ENCODE measurements at places on chromosomes 3 and 15. TPM values are rescaled to one million over a fixed set of nuclear protein-coding genes. Genes with fewer than 3 reads are reported as not detected.

GRCh38 chr15:41594801-41595746, 36.1 kb downstream of the TYRO3 start:
- H3K4me1 ChIP-seq = no peaks in the 10 kb centered on the region
- H3K36me3 ChIP-seq = no peaks in the 10 kb centered on the region
- H3K4me3 ChIP-seq = no peak overlapping the region
- no peak overlapping the region for H3K27ac ChIP-seq

DNA sequence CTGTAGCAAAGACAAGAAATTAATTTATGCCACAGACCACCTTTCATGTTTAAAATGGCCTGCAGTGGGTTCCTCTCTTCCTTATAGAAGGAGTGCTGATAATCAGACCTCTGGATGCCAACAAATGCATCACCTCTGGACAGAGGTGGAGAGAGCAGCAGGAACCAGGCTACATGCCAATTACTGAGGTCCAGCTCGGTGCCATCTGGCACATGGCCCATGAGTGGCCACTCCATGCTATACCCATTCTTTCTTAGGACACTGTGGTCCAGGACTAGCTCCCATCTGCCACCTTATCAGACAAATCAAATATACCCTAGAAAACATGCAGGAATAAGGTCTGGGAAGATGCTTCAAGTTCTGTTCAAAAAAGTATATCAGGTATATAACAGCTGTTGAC, 60.7 kb downstream of the TBC1D2B start:
- DNase-seq = no peak
- H3K4me3 ChIP-seq = no peak overlapping the region
- peaks cover 69% of the 10 kb centered on the region for H3K36me3 ChIP-seq
- H3K4me1 ChIP-seq = no peaks in the 10 kb centered on the region
- H3K27me3 ChIP-seq = no peaks in the 10 kb centered on the region

NPAP1 gene
- not detected for polyA plus RNA-seq

- H3K4me1 ChIP-seq = no peaks in the 10 kb centered on the region
- no peaks in the 10 kb centered on the region for H3K36me3 ChIP-seq
- no peak for DNase-seq
Measured at GRCh38 chr3:114760679-114761078, 386.4 kb downstream of the ZBTB20 start.

DNA sequence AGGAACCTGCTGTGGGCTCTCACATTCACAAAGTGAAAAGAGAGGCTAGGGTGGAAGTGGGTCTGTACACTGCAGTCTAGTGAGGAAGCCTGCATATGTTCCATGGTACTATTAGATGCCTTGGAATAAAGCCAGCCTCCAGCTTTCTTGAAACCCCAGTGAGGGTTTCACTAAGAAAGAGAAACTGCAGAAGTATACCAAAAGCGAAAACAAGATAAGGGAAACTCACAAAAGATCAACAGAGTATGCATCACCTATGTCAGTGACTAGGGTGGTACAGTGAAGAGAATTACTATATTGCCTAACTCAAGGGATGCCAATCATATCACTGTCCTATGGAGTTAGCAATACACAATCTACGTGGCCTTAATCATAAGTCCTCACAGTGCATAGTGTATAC, 212.5 kb upstream of the GADL1 start:
- no peaks in the 10 kb centered on the region for H3K36me3 ChIP-seq
- H3K27me3 ChIP-seq = no peaks in the 10 kb centered on the region
- H3K4me3 ChIP-seq = no peak overlapping the region
- no peak for DNase-seq

DNA sequence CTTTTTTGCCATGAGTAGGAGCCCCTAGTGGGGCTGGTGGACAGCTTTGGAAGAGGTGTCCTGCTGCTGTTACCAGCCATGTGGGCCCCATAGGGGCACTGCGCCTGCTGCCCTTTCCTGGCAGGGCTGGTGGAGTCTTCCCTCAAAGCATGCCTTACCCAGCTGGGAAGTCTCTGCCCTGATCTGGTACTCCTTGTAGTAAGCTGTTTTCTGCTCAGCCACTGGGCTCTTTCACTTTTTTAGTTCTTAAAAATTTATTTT, 26.2 kb downstream of the HMCES start:
- peaks cover 8% of the 10 kb centered on the region for H3K4me1 ChIP-seq
- H3K4me3 ChIP-seq = no peak overlapping the region
- no peak for DNase-seq
- H3K36me3 ChIP-seq = peaks cover 54% of the 10 kb centered on the region

DNA sequence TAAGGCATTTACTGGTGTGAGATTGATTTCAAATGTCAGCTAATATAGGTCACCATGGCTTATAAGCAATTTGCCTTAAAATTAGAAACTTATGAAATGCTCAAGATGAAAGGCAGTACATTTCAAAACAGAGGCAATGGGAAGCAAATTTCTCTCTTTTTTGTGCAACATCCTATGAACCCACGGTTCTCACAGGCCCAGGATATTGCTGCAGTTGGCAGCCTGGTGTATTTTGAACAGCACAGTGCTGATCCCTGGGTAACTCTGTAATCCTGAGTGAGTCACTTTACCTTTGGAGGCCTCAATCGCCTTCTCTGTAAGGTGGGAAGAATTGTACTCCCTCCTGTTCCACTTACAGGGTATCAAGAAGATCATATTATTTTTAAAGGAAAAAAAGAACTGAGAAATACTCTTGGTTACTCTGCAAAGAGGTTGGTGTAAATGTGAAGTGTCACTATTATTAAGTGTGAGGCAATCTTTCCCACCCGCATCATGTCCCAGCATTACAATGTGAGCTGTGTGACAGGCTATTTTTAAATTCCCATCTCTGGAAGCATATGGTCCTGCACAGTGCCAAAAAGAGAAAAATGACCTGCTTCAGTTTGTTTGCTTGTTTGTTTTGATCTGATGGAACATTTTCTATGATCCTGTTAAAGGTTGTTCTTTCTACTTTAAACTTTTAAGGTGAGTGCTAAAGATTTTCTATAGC, 190.1 kb upstream of the LPP start:
- peaks cover 4% of the 10 kb centered on the region for H3K4me1 ChIP-seq
- no peak overlapping the region for H3K4me3 ChIP-seq
- H3K36me3 ChIP-seq = no peaks in the 10 kb centered on the region
- no peaks in the 10 kb centered on the region for H3K27me3 ChIP-seq

DNA sequence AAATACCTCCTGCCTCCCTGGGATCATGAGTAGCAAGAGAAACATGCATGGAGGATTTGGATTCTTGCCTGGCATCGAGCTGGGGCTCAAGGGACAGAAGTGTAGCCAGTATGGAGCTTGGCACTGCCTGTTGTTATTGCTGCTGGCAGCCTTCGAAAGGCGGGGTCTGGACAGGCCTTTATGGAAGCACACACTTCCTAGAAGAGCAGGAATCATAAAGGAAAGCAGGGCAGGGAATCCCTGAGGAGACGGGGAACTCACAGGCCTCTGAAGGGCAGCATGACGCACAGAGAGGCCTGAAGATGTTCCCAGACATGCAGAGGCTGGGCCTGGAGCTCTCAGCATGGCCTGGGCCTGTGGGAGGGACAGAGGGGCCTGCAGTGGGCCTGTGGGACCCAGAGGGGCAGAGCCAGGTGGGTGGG, 18.6 kb upstream of the SLC41A3 start:
- no peaks in the 10 kb centered on the region for H3K4me1 ChIP-seq
- no peak for DNase-seq
- H3K4me3 ChIP-seq = no peak overlapping the region
- H3K27ac ChIP-seq = no peak overlapping the region

DNA sequence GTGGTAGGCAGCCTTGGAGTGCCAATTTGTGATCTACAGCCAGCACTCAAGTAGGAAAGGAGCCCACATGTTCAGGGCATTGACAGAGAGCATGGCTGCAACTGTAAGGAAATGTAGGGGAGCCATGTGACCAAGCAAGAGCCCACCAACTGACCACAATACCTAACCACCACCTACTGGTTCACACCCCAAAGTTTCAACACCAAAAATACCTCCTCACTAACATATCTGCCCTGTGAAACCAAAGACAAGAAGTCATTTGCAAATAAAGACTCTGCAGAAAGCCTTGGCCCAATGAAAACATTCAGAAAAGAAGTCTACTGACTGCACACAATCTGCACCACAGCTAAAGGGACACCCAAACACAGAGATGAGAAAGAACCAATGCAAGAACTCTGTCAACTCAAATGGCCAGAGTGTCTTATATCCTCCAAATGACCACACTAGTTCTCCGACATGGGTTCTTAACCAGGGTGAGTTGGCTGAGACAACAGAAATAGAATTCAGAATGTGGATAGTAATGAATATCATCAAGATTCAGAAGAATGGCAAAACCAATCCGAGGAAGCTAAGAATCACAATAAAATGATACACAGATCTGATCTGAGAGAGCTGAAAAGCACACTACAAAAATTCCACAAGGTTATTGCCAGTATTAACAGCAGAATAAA, 40.6 kb downstream of the SLC9C1 start:
- no peak overlapping the region for H3K4me3 ChIP-seq
- H3K36me3 ChIP-seq = no peaks in the 10 kb centered on the region
- no peaks in the 10 kb centered on the region for H3K4me1 ChIP-seq
- H3K27me3 ChIP-seq = peaks cover 2% of the 10 kb centered on the region
- DNase-seq = no peak

DNA sequence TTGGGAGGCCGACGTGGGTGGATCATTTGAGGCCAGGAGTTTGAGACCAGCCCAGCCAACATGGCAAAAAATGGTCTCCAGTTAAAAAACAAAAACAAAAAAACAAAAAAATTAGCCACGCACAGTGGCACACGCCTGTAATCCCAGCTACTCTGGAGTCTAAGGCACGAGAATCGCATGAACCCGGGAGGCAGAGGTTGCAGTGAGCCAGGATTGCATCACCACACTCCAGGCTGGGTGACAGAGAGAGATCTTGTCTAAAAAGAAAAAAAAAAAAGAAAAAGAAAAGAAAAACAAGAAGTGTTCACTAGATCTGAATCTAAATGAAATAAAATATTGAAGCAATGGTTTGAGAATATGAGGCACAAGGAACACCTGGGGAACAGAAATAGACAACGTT, 36.7 kb downstream of the SLC9A9 start:
- no peaks in the 10 kb centered on the region for H3K36me3 ChIP-seq
- DNase-seq = no peak
- H3K4me1 ChIP-seq = peaks cover 10% of the 10 kb centered on the region
- H3K4me3 ChIP-seq = no peak overlapping the region

GOLGA6L26 gene
- polyA plus RNA-seq = not detected

GRCh38 chr15:58167095-58167691, 29.0 kb downstream of the AQP9 start:
- H3K27me3 ChIP-seq = peaks cover 12% of the 10 kb centered on the region
- no peak for DNase-seq
- H3K36me3 ChIP-seq = no peaks in the 10 kb centered on the region
- no peak overlapping the region for H3K27ac ChIP-seq
- no peak overlapping the region for H3K4me3 ChIP-seq

LNP1 gene
- polyA plus RNA-seq = 0.84 TPM

GRCh38 chr3:69204315-69204957, 82.0 kb upstream of the LMOD3 start:
- H3K36me3 ChIP-seq = no peaks in the 10 kb centered on the region
- peaks cover 36% of the 10 kb centered on the region for H3K4me1 ChIP-seq
- no peak for DNase-seq
- peak overlapping the region; percentile 65 for H3K27ac ChIP-seq
- H3K4me3 ChIP-seq = peak overlapping the region; percentile 2

GRCh38 chr3:186921578-186921977, 8.7 kb upstream of the ST6GAL1 start:
- H3K36me3 ChIP-seq = no peaks in the 10 kb centered on the region
- H3K27me3 ChIP-seq = no peaks in the 10 kb centered on the region
- H3K27ac ChIP-seq = no peak overlapping the region
- no peaks in the 10 kb centered on the region for H3K4me1 ChIP-seq
- no peak for DNase-seq

CLEC3B gene
- polyA plus RNA-seq = 0.29 TPM

GRCh38 chr3:105527535-105527934, 160.8 kb downstream of the ALCAM start:
- no peaks in the 10 kb centered on the region for H3K27me3 ChIP-seq
- H3K27ac ChIP-seq = no peak overlapping the region
- no peak overlapping the region for H3K4me3 ChIP-seq

CHRM5 gene
- not detected for polyA plus RNA-seq

WDR76 gene
- polyA plus RNA-seq = 12.4 TPM

DNA sequence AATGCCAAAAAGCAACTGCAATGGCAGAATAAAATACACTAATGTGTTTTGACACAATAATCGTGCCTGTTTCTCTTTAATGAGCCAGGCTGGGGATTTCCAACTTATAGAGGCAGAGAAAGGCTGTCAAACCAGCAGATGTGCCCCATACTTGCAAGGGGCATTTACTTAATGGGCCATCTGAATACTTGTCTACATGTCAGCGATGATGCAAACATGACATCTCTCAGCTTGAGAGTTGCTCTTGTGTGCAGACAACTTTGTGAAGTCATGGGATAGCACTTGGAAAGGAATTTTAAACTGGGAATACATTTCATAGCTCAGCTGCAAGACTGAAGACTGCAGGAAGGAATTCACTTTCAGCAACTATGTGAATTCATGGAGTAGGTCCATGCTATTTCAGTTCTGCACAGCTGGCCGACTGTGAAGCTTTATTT, 127.4 kb upstream of the ADAMTS9 start:
- H3K36me3 ChIP-seq = no peaks in the 10 kb centered on the region
- no peaks in the 10 kb centered on the region for H3K27me3 ChIP-seq
- DNase-seq = no peak

- no peak overlapping the region for H3K27ac ChIP-seq
- no peaks in the 10 kb centered on the region for H3K36me3 ChIP-seq
- H3K27me3 ChIP-seq = no peaks in the 10 kb centered on the region
- no peak overlapping the region for H3K4me3 ChIP-seq
- DNase-seq = no peak
- peaks cover 3% of the 10 kb centered on the region for H3K4me1 ChIP-seq
Measured at GRCh38 chr15:43270676-43271306, 4.1 kb upstream of the TGM5 start.

FRMD4B gene
- 9.4 TPM for polyA plus RNA-seq

GRCh38 chr15:77607894-77608261, 24.8 kb downstream of the LINGO1 start:
- no peak for DNase-seq
- H3K36me3 ChIP-seq = no peaks in the 10 kb centered on the region

- no peak overlapping the region for H3K27ac ChIP-seq
- no peaks in the 10 kb centered on the region for H3K36me3 ChIP-seq
- H3K27me3 ChIP-seq = no peaks in the 10 kb centered on the region
Measured at GRCh38 chr15:69593981-69594966, 141.7 kb downstream of the RPLP1 start.

- H3K36me3 ChIP-seq = no peaks in the 10 kb centered on the region
- H3K27ac ChIP-seq = no peak overlapping the region
- H3K4me1 ChIP-seq = no peaks in the 10 kb centered on the region
- H3K27me3 ChIP-seq = no peaks in the 10 kb centered on the region
- H3K4me3 ChIP-seq = no peak overlapping the region
Measured at GRCh38 chr15:71055461-71055860, 59.8 kb upstream of the THSD4 start.

DNA sequence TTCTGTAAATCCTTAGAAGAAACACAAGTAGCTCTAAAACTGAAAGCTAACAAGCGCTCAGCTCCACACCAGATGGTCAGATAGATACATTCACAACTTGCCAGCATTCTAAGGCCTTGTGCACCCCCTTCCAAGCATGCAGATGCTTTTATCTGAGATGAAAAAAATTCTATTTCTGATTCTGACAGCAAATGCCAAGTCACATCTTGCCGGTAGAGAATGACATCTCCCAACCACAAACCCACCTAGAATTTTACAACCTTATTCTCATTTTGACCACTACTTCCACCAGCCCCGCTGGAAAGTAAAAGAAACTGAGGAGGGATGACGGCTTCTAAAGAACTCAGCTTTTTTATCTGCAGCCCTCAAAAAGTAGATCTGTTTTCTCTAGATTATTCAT, 57.7 kb downstream of the SUMF1 start:
- no peak for DNase-seq
- no peaks in the 10 kb centered on the region for H3K27me3 ChIP-seq
- H3K4me1 ChIP-seq = peaks cover 19% of the 10 kb centered on the region
- H3K27ac ChIP-seq = no peak overlapping the region
- no peak overlapping the region for H3K4me3 ChIP-seq

- H3K36me3 ChIP-seq = no peaks in the 10 kb centered on the region
- peaks cover under 1% of the 10 kb centered on the region for H3K27me3 ChIP-seq
Measured at GRCh38 chr3:36700537-36701248, 63.7 kb downstream of the DCLK3 start.

All from CD4-positive, CD25-positive, alpha-beta regulatory T cell (primary cell).